ENCODE measurements at places on chromosomes 7 and 10. TPM values are rescaled to one million over a fixed set of nuclear protein-coding genes. Genes with fewer than 3 reads are reported as not detected.

TMEM130 gene
- 0.20 TPM for total RNA-seq

HOXA7 gene
- 1.5 TPM for total RNA-seq

GBX1 gene
- 2.1 TPM for total RNA-seq

ASIC3 gene
- 3.5 TPM for total RNA-seq

LLCFC1 gene
- total RNA-seq: not detected

SPAG6 gene
- total RNA-seq: 8.9 TPM

DNA sequence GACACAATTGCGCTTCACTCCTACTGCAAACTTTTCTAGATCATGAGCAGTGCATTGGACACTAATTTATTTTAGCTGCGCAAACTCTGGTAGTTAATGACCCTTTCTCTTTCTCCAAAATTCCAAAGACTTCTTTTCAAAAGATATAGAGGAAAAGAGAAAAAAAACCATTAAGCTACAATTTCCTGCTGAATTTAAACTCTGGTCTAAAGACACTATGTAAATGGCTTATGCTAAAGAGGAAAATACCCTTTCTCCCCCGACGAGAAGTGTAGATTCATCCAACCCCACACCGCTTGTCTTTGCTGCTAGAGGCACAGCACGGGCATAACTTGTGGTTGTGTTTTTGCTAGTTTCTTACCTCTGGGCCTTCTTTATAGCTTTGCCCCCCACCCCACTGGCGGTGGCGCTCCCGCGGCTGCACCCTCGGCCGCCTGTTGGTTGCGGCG lies 84.1 kb downstream of the SNX10 start:
- no peak for DNase-seq

DNA sequence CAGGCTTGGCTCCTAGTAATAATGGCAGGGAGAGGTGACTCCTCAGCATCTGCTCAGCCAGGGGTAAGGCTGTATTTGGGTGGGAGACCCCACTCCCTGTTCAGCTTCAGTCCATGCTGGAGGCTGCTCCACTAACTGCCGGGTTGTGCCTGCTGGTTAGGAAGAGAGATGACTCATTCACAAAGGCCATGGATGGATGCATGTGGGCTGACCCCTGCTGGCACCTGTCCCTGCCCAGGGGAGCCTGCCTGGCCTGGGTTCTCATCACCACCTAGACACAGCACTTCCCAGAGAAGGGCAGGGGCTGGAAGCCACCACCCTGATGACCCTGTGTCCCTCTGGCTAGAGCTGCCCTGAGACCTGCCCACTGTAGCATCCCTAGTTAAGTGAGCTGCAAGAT lies 59.0 kb downstream of the VSTM4 start:
- DNase-seq: no peak

- no peak for DNase-seq
Measured at GRCh38 chr10:56805022-56805421, 444.0 kb upstream of the ZWINT start.

DNA sequence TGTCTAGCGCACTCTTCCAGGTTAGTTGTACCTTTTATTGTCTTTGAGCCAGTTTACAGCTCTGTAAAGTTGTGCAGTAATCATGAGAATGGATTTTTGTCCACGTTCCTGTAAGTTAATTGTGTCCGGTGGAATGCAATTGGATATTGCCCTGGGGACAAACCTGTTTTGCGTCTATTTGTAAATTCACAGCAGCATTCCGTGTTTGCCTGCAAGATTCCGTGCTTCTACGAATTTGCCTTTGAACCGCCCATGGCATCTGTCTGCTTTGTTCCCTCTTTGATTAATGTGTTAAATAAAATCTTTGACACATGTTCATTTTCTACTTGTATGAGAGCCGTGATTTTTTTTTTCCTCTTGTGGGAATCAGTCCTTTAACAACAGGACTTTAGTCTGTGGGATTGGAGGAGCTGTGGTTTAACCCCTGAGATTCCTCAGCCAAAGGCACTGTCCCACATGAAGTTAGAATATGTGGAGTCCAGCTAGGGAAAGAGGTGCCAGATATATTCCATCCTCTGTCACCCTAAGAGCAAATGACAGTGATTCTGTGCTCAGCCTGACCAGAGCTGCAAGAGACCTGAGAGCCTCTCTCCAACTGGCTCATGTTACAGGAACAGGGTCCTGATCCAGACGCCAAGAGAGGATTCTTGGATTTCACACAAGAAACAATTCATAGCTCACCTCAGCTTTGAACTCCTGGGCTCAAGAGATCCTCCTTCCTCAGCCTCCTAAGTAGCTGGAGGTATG lies 126.3 kb downstream of the COL26A1 start:
- no peak for DNase-seq

Data from progenitor cell of endocrine pancreas (in vitro differentiated cells).